ENCODE measurements at places on chromosomes 4 and X.
A peak's percentile ranks its signal among the peaks of the same experiment; 100 is the strongest.

- no peak for DNase-seq
Observed at GRCh38 chr4:13355111-13355880, 128.8 kb downstream of the RAB28 start.

GRCh38 chr4:122329876-122330565 is 48.8 kb upstream of the ADAD1 start:
- no peak for DNase-seq

DNA sequence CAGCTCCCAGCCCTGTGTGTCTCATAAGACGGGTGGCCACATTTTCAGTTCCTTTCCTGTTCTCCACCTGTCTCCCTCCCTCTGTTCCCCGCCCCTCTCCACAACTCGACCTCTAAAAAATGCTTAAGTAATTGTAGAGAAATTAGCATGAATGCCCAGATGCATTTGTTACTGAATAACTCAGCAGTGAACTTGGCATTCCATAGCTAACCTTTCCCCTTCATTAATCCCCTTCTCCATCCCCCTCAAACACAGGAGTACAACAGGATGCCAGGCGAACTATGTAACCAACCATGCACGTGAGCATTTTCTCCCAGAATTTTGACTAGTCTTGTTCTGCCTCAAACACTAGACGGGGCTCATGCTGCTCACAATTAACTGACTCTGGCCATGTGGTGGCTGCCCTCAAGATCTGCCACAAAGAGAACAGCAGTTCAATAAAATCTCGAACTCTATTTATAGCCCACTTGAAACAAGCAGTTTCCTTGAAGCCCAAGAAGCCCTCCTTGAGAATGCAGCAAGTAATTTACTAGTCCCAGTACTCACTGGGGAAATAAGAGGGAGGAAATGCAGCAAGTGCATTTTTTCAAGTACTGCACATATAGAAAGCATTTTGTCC is 351.2 kb downstream of the ARHGAP24 start:
- DNase-seq, result no peak

GRCh38 chrX:70769659-70770227 is 138.8 kb downstream of the TEX11 start:
- peak; percentile 10 for DNase-seq

DNA sequence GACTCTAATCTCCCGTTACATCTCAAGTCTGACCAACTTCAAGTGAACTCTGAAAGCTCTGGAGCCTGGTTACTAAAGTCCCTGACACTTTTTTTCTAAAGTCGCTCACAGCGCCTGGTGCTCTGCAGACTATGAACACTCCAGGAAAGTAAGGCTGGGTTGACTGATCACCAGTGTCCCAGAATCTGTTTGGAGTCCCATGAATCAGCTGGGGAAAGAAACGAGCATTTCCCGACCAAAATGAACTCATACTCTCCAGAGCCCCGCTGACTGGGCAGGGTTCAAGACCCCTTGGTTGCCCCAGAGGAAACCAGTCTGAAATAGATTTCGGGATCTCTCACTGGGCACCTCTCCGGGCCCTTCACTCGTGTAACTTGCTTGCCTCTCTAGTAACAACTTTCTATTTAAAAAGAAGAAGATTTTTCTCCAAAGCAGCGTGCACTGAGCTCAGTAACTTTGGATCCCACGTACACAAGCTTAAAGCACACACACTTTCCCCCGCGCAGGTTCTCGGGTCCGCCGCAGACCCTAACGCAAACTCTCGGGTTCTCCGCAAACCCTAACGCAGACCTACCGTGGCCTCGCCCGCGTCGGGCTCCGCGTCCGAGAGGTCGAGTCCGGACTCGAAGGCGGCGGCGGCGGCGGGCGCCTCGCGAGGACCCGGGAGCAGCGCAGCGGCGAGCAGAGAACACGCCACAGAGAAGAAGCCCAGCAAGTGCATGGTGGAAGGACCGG is 964 bp downstream of the VEGFC start:
- DNase-seq, result no peak

- DNase-seq, result no peak
Observed at GRCh38 chr4:17552427-17552826, 24.6 kb upstream of the LAP3 start.
